Sciatic nerve (tissue), 2 donors: ENCODE measurements at places on chromosomes 2 and 18. TPM values are rescaled to one million over a fixed set of nuclear protein-coding genes. Genes with fewer than 3 reads are reported as not detected.

RND3 gene
- total RNA-seq, result 56.9 TPM

DES gene
- total RNA-seq, result 1.4 TPM

TUBB8B gene
- total RNA-seq, result not detected

CYS1 gene
- 9.3 TPM for total RNA-seq

POTEJ gene
- total RNA-seq, result not detected

SH2D6 gene
- 0.40 TPM for total RNA-seq

CNRIP1 gene
- total RNA-seq, result 41.7 TPM

ALK gene
- total RNA-seq, result 0.18 TPM

DSG3 gene
- total RNA-seq, result not detected

CCDC74A gene
- 12.8 TPM for total RNA-seq

DUSP28 gene
- 4.5 TPM for total RNA-seq

EGR4 gene
- total RNA-seq, result not detected

DSG1 gene
- total RNA-seq, result 0.04 TPM

KCNG2 gene
- 0.22 TPM for total RNA-seq

SPATA3 gene
- total RNA-seq, result not detected

BCL11A gene
- 1.6 TPM for total RNA-seq

TMEM163 gene
- total RNA-seq, result 0.45 TPM

SERPINB3 gene
- total RNA-seq, result not detected

DNA sequence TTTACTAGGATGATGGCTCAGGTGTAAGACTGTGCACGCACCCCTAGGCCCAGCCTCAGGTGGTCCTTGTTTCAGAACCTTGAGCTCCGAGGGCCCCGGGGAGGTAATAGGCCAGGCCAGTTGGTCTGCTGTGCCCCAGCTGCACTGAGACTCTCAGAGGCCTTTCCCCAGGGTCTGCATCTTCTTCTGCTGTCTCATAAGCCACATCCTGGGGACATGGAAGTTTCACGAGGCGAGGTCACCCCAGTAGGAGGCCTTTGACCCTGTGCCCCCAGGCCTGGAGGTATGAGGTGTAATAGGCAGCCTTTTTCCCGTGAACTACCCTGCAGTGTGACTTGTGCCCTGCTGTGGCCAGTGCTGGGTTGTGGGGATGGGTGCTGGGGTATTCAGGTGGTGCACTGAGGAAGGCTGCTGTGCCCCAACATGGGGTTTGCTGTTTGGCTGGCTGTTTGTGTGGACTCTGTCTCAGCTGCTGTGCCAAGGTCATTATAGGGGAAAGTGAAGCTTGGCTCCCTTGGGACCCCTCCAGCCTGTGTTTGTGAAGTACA is 6.9 kb downstream of the OXER1 start:
- no peak for DNase-seq

DNA sequence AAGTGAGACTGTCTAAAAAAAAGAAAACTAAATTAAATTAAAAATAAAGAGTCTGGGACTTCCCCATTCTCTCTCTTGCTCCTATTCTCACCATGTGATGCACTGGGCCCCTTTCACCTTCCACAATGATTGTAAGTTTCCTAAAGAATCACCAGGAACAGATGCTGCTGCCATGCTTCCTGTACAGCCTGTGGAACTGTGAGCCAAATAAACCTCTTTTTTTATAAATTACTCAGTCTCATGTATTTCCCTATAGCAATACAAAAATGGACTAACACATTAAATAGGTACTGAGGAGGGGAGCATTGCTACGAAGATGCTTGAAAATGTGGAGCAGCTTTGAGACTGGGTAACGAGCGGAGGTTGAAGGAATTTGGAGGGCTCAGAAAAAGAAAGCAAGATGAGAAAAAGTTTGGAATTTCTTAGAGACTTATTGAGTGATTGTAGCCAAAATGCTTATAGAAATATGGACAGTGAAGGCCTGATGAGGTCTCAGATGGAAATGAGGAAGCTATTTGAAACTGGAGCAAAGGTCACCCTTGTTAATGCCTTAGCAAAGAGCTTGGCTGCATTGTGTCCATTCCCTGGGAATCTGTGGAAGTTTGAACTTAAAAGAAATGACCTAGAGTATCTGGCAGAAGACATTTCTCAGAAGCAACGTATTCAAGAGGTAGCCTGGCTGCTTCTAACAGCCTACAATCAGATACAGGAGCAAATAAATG is 128.7 kb downstream of the EIPR1 start:
- no peak for DNase-seq

GRCh38 chr2:73070643-73071359 is 711 bp downstream of the SFXN5 start:
- peak; percentile 72 for DNase-seq

DNA sequence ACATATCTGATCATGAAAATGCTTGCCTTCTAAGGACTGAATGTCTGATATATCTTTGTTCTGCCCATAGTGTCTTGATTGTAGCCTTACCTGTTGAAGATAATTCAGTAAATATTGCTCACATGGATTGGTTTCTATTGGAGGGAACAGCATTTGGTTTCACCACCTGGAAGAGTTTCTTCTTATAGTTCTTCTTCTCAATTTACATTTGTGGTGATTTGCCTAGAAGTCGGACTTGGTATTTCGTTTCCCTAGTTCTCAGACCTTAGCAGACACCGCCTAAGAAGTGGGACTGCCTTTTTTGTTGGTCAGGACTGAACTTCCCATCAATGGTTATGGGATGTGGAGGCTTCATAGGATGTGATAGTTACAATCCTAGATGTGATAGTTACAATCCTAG is 20.2 kb downstream of the MGAT5 start:
- no peak for DNase-seq

DNA sequence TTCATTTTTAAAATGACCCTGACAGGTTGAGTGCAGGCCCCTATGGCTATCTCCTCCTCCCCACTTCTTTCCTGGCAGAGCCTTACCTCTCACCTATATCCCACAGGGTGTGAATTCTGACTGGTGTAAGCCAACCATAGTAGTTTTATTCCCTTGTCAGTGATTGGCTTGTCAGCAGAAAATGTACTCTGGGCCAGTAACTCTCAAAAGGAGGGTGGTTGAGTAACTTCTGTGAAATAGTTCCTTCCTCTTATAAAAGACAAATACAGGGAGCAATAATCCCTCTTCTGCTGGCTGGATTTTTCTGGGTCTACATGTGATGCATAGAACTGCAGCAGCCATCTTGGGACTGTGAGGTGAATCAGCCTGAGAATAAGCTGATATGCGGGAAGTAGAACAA is 83.4 kb downstream of the RAPH1 start:
- no peak for DNase-seq

DNA sequence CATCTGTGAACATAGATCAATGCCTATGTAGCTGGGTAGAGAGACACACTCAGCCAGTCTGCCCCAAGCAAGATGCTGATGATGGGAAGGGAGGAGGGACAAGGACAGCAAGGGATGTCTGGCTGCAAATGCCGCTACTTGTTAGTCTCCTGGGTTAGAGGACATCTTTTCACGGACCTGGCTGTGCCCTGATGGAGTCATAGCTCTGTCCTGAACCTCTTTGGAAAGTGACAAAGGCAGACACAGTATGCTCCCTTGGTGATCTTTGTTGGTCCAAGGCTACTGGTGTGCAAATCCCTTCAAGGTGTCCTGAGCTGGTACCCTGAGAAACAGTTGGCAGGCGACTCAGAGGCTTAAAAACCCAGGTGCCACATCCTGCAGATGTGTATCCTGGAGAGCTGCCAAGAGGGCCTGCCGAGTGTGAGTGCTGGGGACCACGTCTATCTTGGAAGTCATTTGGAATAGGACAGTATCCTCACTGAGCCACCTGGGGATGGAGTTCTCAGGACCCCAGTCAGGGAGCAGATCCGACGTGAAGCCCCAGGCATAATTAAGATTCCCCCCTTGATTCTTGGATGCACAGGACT is 10.8 kb downstream of the FOSL2 start:
- no peak for DNase-seq

GRCh38 chr2:166381-166780 is 97.5 kb downstream of the SH3YL1 start:
- DNase-seq, result no peak

GRCh38 chr2:211351987-211352386 is 795.6 kb downstream of the CPS1 start:
- DNase-seq, result no peak

- DNase-seq, result no peak
These were observed 32.5 kb upstream of the FHOD3 start for GRCh38 chr18:36265015-36265414.

DNA sequence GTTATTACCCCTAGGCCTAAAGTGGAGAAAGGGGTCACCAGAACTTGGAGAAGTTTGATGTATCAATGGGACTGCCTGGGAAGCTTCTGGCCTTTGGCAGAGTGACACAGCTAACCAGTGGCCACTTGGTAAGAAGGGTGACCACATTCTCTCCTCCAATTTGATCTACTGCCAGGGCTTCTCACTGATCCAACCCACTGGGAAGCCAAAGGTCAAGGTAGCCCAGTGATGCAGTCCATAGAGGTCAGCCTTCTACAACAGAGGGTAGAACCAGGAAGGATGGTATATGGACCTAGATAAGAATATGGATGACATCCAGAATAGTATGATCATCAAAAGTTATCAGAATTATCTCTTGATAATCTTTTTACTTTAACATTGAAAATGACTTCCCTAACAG is 493.6 kb downstream of the NYAP2 start:
- no peak for DNase-seq

DNA sequence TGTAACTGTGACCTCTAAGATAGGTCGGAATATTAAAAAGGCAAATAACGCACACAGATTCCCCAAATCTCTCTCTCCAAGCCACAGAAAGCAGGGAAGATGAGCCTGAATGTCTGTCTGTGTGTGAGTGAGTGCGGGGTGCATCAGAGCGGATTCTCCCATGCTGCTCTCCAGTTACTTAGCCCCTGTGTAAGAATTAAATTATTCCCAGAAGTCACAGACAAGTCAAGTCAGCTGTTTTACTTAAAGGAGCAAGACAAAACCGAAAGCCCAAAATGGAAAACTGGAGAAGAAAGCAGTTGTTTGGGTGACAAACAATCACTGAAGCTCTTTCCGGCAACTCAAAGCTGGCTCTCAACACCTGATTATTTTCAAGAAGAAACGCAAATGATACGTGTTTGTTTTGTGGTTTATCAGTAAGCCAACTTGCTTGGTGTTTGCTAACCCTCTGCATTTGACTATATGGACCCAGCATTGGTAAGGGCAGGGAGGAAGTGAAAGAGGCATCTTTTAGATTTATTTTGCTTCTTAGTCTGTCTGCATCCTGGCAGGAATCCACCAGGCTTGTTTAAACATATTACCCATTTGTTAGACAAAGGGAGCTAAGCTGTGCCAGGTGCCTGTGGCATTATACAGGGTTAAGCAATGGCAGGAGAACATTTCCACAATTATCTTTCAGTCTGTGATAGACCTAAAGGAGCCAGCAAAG is 121.5 kb upstream of the CREB1 start:
- no peak for DNase-seq

DNA sequence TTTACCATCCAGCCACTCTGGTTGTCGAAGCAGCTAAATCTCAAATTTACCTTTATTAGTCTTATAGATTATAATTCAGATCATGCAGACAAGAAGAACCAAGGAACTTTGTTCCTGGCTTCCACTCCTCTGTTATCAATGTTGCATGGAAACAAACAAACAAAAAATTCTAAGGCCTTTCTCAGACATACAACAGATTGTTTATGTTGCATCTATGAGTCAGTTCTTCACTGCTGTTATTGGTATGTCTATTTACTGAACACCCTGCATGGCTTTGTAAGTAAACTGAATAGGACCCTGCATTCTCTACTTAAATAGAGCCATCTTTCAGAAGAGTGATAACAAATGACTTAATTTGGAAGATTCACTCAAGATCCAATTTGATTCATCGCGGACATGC is 1.6 kb upstream of the ANKRD44 start:
- no peak for DNase-seq

DNA sequence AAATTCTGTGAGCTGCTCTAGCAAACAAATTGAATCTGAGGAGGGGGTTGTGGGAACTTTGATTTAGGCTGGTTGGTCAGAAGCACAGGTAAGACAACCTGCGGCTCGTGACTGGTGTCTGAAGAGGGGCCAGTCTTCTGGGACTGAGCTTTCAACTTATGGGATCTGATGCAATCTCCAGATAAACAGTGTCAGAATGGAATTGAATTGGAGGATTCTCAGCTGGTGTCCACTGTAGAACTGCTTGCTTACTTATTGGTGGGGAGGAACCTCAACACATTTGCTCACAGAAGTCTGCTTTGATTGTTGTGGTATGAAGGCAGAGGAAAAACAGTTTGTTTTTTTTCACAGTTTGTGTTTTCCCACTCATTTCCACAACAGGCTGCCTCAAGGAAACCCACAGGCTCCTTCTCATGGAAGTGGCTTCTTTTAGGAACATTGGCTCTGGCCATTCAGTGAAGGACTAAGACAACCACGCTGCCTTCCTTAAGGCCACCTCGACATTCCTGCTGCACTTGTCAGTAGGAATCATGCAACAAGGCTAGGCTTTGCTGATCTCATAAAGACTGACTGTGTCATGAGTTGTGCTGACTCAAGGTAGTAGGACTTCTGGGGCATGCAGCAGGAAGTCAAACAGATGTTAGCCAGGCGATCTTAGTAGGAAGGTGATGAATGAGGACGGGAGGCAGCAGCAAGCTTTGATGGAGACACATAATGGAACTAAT is 104.7 kb downstream of the TSN start:
- no peak for DNase-seq

- no peak for DNase-seq
These were observed 35.0 kb downstream of the SLC3A1 start for GRCh38 chr2:44310287-44310686.

GRCh38 chr2:199581935-199582360 is 124.2 kb upstream of the SATB2 start:
- no peak for DNase-seq

- peak; percentile 27 for DNase-seq
These were observed 55.7 kb downstream of the NCAPH start for GRCh38 chr2:96391153-96391827.

GRCh38 chr2:105090091-105090490 is 52.2 kb downstream of the MRPS9 start:
- no peak for DNase-seq

GRCh38 chr2:68968221-68968620 is 6.2 kb upstream of the GKN1 start:
- no peak for DNase-seq

DNA sequence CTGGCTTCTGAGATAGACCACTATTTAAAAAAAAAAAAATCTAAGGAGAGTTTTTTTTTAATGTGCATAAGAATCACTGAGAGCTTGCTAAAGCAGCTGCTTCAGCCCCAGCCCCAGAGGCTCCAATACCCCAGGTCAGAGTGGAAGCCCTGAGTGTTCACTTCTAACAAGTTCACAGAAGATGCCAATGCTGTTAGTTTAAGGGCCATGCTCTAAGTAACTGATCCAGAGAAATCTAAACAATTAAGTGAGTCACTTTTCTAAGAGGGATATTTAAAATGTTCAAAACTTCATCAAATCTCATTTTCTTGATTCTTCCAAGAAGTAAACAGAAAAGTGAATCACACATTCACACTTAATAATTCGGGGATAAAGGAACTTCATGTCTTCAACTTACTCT is 126.4 kb upstream of the CD226 start:
- DNase-seq, result no peak

GRCh38 chr18:69250305-69251151 is 150.2 kb upstream of the DOK6 start:
- DNase-seq, result no peak

DNA sequence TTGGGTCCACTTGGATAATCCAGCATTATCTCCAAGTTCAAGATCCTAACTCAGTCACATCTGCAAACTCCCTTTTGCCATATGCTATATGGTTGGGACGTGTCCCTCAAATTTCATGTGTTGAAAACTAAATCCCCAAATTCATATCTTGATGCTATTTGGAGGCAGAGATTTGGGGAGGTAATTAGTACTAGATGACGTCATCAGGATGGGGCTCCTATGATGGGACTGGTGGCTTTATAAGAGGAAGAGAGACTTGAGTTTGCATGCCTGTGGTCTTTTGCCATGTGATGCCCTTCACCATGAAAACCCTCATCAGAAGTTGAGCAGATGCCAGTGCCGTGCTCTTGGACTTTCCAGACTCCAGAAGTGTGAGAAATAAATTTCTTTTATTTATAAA is 16.8 kb upstream of the SMAD4 start:
- no peak for DNase-seq
